ENCODE measurements at places on chromosomes 7 and 10. TPM values are rescaled to one million over a fixed set of nuclear protein-coding genes. Genes with fewer than 3 reads are reported as not detected.
A peak's percentile ranks its signal among the peaks of the same experiment; 100 is the strongest.

DNA sequence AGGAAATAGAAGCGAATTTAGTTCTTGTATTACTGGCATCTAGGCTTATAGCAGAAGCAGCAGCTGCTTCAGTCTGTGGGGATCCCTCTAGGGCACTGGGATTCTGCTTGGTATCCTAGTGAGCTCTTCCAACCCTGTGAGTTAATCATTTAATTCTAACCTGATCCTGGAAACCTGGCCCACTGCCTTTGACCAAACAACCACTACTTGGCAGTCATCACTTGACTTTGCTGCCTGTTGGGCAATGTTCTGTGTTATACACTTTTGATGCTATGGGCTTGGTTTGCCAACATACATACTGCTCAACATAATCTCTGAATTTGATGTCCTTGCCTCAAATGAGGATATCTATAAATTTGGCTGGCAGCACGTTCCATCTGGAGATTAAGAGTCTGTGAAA is 813.4 kb downstream of the ANKRD7 start:
- no peak for DNase-seq

DNA sequence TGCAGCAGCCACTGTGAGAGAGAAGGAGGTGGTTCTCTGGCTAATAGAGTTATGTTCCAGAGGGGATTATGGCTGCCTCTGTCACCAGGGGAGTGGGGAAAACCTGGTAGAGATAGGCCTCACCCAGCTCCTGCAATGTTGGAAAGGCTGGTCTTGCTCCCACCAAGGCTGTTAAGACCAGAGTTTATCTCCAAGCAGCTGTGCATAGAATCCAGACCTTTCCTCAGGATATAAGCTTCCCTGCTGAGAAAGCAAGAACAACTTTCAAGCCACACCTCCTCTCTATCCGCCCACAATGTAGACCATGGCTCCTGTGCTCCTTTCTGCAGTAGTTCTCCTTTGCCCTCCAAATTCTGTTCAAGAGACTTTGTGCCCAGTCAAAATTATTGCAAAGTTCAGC is 1375.4 kb downstream of the REEP3 start:
- DNase-seq = no peak

GRCh38 chr7:24801883-24802282 is 44.6 kb upstream of the GSDME start:
- no peak for DNase-seq

DNA sequence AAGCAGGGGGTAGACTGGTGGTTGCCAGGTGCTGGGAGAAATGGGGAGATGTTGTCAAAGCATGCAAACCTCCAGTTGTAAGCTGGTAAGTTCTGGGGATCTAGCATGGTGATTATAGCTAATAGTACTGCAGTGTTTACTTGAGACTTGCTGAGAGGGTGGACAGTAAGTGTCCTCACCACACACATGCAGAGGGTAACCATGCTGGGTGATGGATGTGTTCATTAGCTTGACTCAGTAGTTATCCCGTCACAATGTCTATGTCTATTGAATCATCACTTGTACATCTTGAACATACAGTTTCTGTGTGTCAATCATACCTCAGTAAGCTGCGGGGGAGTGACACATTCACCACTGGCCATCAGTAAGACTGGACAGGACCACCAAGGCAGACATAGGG is 42.1 kb downstream of the GSDME start:
- no peak for DNase-seq

- DNase-seq = peak; percentile 36
Measured at GRCh38 chr10:100043344-100043743, 33.6 kb upstream of the DNMBP start.

DNA sequence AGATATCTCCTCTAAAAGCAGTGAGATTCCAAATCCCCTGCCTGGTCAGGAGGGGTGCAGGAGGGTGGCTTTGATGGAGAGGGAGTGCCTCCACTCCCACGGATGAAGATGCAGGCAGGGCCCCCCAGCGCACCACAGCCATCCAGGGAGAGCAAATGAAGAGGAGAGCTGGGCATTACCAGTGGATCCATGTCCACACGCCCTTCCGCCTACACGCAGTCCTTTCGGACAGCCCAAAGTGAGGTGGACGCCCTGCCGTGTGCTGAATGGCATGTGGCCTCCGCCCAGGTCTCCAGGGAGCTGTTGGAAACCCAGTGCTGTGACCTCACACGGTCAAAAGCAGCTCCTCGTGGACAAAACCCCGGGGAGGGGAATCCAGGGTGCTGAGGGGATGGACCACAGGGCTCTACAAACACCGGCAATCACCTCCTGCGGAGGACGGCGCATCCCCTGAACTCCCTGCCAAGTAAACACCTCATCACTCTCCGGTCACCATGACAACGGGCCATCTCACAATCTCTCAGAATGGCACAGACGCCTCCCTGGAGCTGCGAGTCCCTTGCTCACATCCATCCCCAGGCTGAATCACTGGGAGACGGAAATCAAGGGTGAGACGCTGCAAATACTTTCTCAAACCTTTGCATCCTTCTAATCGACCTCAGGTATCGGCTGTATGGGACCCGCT is 35.0 kb upstream of the DNAAF5 start:
- DNase-seq = no peak

- DNase-seq = no peak
Measured at GRCh38 chr7:112855227-112855626, 65.0 kb upstream of the TMEM168 start.

DNA sequence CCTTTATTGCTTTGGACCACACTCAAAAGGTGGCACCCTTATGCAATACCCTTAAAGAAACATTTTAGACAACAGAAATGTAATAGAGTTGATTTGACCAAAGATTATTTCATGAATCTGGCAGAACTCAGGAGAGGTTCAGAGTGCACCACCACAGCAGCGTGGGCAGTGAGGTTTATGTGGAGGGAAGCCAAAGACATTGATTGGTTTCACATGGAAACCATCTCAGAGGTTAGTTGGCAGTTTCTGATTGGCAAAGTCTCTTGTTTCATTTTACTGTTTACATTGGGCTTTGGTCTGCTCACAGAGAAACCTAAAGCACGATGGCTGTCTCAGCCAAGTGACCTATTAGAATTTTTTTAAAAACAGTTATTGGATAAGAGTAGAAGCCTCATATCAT is 101.3 kb downstream of the SDHAF3 start:
- no peak for DNase-seq

The SEMA3D gene
- total RNA-seq = 10.1 TPM

The GPR37 gene
- total RNA-seq = not detected

The GIMAP4 gene
- not detected for total RNA-seq

The CALML3 gene
- not detected for total RNA-seq

The ANLN gene
- 57.5 TPM for total RNA-seq

Measured in GM23248 (cell line).